ENCODE measurements at places on chromosomes 5 and 9. TPM values are rescaled to one million over a fixed set of nuclear protein-coding genes. Genes with fewer than 3 reads are reported as not detected.

DNA sequence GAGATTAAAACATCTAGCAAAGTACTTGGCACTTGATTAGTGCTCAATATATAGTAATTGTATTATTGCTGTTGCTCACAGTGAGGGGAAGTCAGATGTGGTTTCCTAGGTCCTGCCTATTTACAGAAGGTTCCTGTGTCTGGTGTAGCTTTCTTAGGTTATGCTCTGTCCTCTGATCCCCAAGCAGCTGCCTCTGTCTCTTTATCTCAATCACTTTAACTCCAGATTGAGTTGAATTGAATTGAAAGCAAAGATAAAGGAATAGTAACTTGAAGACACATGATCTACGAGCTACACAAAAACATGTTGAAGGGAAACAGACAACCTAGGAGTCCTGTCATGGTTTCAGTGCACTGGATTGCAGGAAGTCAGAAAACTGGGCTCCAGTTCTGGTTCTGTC lies 113.9 kb upstream of the ADAMTSL1 start:
- no peak for DNase-seq

DNA sequence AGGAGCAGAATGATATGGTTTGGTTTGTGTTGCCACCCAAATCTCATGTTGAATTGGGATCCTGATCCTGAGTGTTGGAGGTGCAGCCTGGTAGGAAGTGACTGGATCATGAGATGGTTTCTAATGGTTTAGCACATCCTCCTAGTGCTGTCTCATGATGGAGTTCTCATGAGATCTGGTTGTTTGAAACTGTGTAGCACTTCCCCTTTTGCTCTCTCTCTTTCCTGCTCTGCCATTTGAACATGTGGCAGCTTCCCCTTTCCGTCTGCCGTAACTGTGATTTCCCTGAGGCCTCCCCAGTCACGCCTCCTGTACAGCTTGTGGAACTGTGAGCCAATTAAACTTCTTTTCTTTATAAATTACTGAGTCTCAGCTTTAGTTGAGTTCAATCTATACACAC lies 756.8 kb upstream of the CDH6 start:
- DNase-seq = no peak

Gene PDE8B
- 5.3 TPM for total RNA-seq

Gene LRRC14B
- total RNA-seq = not detected

Gene RIOK2
- total RNA-seq = 21.6 TPM

Gene LECT2
- total RNA-seq = not detected
